Small intestine (tissue), 16 donors: ENCODE measurements at places on chromosomes 3 and 15.
A peak's percentile ranks its signal among the peaks of the same experiment; 100 is the strongest.

- DNase-seq = peak; percentile 65
Observed at GRCh38 chr15:48794697-48795134, 16.2 kb downstream of the CEP152 start.

- DNase-seq = no peak
Observed at GRCh38 chr3:144104679-144105078, 133.1 kb downstream of the DIPK2A start.

GRCh38 chr15:98799461-98800390 lies 151.4 kb downstream of the IGF1R start:
- DNase-seq = peak; percentile 46

GRCh38 chr3:71369701-71370391 lies 213.7 kb downstream of the FOXP1 start:
- no peak for DNase-seq

DNA sequence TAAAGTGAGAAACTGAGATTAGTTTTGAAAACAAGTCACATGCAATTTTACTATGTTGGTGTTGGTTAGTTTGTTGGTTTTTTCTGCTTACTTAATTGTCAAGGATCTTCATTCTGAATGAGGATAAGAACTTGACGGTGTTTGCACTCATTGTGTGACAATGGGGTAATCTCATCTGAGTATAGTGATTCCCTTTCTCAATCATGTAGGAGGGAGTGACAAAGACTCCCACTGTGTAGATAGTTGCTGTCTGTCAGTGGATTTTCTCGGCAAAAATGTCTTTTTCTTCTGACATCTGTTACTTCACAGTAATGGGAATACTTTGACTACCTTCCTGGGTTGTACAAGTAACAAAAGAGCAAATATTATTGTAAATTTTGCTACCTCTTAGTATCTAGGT lies 23.5 kb downstream of the KCNH8 start:
- DNase-seq = no peak

DNA sequence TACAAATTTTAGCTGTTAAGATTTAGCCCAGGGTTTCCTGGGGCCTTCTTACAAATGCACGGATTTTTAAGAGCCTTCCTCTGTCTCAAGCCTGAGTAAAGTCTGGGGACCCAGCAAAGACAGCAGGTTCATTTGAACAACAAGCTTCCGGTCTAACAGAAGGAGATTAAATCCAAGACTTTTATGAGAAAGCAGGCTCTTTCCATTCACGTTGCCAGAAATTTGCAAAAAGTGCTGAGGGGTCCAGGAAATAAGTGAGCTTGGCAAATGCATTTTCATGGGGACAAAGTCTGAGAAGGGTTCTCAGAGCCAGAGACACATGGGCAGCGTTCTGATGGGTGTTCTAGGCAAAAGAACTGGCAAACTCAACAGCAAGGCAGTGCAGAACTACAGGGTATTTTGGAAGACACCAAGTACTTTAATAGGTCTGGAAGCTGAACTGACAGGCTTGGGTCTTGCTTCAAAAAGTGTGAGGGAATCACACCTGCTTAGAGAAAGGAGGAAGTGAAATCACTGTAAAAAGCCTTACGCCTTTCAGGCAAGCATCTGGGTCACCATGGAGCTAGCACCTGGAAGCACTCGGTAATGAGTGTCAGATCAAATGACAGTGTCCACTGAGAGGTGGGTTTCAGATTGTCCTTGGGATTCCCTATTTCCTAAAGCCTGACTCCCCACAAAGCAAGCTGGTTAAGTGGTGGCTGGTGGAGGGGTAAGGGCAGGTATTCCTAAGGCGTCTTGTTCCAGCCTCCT lies 115.8 kb upstream of the ARHGEF3 start:
- DNase-seq = no peak

- no peak for DNase-seq
Observed at GRCh38 chr15:65979316-65979715, 110.0 kb downstream of the RAB11A start.

DNA sequence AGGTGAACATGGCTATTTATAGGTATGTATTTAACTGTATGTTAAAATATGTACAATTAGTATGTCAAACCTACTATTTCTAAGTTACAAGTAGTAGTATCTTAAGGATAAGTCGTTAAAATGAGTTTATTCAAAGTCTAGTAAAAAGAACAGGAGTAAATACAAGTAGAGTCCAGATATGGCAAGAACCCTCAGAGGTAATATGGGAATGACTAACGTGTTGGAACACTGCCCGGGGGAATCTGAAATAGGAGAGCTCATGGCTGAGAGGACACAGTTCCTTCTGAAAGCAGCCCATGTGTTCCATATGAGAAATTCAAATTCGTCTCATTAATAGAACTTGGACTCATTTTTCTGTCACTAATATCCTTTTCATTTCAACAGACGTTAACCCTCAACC lies 158.8 kb downstream of the CLSTN2 start:
- peak; percentile 3 for DNase-seq

- DNase-seq = no peak
Observed at GRCh38 chr3:186185194-186185787, 76.4 kb upstream of the ETV5 start.

- no peak for DNase-seq
Observed at GRCh38 chr15:41567862-41568261, 8.8 kb downstream of the TYRO3 start.

- peak; percentile 39 for DNase-seq
Observed at GRCh38 chr3:155890671-155891190, 20.3 kb downstream of the GMPS start.

DNA sequence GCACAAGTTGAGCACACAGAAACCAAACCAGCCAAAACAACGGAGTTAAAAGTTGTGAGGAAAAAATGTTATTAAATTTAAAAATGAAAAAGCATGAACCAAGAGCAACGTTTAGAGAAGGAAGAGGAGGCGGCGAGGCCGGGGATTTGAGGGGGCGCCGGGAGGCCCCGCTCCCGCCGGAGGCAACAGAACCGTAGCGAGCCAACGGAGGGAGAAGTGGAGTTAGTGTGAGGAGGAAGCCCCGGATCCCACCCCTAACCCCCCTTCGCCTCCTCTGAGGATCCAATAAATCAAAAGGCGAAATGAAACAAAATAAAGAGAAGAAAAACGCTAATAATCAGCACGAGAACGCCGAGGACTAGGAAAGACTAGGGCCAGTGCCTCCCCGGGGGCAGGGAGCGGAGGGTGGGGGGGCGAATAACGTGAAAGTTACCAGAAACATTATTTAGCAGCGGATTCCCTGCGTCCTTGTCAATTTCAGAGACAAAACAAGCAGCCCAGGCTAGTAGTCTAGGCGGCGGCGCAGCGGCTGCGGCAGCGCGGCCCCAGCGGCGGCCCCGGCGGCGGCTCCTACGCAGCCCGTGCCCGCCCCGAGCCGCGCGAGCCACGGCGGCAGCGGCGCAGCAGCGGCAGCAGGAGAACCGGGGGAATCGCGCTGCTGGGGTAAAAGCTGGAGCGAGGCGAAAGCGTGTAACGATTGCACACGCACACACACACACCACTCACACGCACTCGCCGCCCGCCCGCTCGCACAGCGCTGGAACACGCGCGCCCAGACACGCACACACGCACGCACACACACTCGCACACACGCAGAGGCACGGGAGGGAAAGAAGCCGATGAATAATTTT lies 1.7 kb downstream of the MEIS2 start:
- peak; percentile 42 for DNase-seq

- DNase-seq = no peak
Observed at GRCh38 chr15:35329521-35329961, 216.4 kb downstream of the DPH6 start.

DNA sequence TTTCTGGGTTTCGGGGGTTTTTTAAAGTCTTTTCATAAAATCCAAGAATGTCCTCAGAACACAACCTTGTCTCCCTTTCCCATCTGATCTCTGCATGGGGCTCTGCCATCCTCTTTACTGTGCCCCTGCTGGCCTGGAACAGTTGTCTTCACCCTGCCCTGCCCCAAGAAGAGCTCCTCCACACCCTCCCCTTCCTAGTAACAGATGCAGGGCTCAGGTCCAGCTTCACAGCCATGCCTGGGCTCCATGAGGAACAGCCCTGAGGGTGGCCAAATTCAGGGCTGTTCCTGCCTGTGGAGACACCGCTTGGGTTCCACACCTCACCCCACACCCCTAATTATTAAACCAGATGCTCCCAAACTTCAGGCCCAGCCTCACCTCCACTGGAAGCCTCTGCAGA lies 12.9 kb upstream of the ULK3 start:
- no peak for DNase-seq

GRCh38 chr15:58185439-58185838 lies 47.3 kb downstream of the AQP9 start:
- DNase-seq = no peak

DNA sequence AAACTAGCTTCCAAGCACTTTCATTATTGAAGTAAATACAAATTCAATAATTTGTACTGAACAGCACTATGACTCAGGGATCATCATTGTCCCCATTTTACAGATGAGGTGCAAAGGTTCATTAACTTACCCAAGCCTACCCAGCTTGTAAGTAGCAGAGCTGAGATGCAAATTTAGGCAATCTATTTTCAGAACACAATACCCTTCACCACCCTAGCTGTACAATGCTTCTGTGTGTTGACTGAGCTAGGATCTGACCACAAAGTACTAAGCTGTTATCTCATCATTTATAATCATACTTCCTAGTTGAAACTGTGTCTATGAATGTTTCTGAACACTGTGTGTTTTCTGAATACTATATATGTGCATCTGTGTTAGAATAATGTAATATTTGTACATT lies 3.2 kb upstream of the ILDR1 start:
- DNase-seq = no peak

DNA sequence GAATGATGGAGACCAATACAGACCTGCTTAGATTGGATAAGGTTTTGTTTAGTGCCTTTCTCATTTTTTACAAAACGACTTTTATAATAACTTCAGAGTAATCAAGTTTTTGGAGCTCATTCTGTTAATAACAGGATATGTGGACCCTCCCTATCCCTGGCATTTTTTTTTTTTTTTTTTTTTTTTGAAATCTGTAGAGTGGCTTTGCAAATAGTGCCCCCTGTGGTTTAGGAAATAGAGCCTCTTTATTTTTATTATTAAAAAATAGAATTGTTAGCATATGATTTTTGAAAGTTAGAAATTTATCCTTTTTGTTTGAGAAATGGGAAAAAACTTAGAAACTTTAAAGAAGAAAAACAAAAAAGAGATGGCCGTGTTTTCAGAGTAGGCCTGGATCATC lies 11.4 kb downstream of the SKIL start:
- DNase-seq = no peak

DNA sequence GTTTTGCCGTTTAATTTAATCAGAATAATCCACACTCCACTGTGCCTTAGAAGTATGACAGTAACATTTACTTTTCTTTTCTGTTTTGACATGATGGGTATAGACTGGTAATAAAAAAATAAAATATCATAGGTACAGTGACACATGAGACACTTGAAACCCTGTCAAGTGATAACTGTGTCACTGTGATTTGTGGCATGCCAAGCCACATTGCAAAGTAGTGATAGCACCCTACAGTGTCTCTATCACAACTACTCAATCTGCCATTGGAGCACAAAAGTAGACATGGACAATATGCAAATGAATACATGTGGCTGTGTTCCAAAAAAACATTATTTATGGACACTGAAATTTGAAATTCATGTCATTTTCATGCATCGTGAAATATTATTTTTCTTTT lies 22.5 kb downstream of the GATM start:
- DNase-seq = no peak

DNA sequence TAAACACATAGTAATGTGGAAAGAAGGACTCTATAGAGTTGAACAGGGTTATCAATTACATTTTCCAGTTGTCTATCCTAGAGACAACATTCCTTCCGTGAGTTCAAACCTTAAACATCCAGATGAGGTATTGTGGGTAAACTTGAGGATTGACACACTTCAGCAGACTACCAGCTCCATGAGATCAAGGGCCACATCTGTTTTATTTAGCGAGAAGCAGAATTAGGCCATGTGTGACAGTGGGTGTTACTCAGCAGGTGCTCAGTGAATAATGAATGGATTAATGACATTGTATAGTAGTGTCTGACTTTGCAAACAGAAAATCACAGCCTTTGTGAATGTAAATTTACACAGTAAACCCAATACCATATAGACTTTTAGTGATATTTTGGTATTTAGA lies 941.1 kb upstream of the CFAP20DC start:
- DNase-seq = no peak

DNA sequence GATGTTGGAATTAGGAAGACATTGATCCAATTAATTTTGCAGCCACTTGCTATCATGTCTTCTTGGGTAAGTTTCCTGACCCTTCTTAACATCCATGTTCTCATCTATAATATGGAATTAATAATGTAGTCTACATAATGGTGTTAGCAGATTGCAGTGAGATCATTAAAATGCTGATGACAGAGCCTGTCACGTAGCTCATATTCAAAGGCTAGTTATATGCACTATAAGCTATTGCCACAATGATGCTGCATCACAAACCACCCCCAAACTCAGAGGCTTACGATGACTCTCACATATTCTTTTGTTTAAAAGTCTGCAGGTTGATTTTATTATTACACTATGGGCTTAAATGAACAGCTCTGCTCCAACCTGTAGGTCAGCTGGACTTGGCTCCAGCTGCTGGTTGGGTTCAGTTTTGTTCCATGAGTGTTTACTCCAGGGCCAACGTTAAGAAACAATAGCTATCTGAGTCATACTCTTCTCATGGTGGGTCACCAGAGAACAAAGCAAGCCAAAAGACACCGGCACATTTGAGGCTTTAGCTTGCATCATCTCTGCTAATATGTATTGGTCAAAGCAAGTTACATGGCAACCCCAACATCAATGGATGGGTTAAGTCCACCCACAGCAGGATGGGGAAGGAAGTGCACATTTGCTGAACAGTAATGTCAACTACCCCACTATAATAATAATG lies 250.0 kb upstream of the SLCO3A1 start:
- no peak for DNase-seq

DNA sequence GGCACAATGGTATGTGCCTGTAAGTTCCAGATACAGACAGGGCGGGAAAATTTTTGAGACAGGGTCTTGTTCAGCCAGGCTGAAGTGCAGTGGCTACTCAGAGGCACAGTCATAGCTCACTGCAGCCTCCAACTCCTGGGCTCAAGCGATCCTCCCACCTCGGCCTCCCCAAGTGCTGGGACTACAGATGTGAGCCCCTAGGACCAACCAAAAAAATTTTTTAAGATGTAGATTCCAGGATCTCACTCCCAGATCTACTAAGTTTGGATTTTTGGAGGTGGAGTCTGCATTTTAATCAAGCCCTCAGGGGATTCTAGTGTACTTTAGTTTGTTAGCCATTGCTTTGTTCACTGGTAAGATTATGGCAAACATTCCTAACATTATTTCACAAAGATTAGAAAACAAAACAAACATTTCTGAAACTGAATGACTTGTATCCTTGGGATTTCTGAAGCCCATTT lies 2.7 kb downstream of the LIPH start:
- no peak for DNase-seq

DNA sequence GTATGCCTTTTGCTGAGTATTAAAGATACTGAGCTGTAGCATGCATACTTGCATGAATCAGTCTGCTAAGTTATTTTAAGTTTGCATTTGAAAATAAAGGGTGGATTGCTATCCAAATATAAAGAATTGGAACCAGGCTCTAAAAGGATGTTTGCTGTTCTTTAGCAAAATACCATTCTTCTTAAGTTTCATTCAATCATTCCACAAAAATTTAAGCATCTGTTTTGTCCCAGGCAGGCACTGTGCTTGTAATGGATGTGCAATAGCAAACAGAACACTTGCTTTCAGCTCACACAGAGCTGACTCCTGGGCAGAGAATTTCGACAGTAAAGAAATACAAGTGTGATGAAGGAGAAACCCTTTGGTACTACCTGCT lies 151.1 kb downstream of the PGPEP1L start:
- no peak for DNase-seq
